ENCODE measurements at places on chromosomes 13 and 19.

- no peaks in the 10 kb centered on the region for H3K27me3 ChIP-seq
- H3K36me3 ChIP-seq: no peaks in the 10 kb centered on the region
- H3K27ac ChIP-seq: no peak overlapping the region
- H3K4me1 ChIP-seq: peaks cover 3% of the 10 kb centered on the region
- H3K4me3 ChIP-seq: no peak overlapping the region
- no peak for DNase-seq
These were observed 1344.6 kb downstream of the OLFM4 start for GRCh38 chr13:54373211-54373610.

GRCh38 chr13:51590971-51591627 lies 6.8 kb downstream of the WDFY2 start:
- no peaks in the 10 kb centered on the region for H3K27me3 ChIP-seq
- H3K4me1 ChIP-seq: peaks cover 50% of the 10 kb centered on the region
- no peaks in the 10 kb centered on the region for H3K36me3 ChIP-seq
- no peak for DNase-seq
- peak overlapping the region; percentile 3 for H3K4me3 ChIP-seq
- peak overlapping the region; percentile 64 for H3K27ac ChIP-seq

- DNase-seq: no peak
- no peak overlapping the region for H3K4me3 ChIP-seq
- no peak overlapping the region for H3K27ac ChIP-seq
- H3K4me1 ChIP-seq: no peaks in the 10 kb centered on the region
These were observed 14.6 kb downstream of the ADGRE5 start for GRCh38 chr19:14395710-14396336.

DNA sequence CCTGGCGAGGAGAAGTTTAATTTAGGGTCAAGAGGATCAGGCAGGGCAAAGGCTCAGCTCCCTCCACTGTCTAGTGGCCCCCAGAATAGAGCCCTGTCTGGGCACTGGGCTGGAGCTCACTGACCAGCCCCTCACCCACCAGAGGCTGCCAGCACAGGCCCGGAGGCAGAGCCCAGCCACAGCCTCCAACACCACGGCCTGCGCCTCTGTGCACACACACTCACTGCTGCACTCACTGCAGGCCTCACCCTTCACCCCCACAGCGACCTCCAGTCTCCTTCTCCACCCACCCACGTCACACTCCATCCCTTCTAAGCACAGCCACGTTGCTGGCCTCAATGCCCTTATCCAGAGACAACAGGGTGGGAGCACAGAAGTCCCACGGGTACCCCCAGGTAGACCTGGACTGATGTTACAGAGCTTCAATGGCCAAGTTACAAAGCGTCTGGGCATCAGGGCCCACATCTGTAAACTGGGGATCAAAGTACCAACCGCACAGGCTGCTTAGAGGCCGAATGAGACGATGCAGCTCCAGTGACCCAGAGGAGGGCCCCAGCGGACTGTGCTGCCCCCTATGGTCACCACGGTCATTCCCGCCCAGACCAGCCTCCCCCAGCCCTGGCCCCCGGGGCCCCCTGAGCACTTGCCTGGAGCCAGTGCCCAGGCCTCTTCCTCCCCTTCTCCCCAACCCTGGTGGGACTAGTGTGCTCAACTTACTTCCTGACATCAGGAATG lies 4.5 kb upstream of the PRKD2 start:
- peaks cover 10% of the 10 kb centered on the region for H3K4me1 ChIP-seq
- H3K36me3 ChIP-seq: peaks cover 6% of the 10 kb centered on the region
- H3K27ac ChIP-seq: no peak overlapping the region
- no peak for DNase-seq

DNA sequence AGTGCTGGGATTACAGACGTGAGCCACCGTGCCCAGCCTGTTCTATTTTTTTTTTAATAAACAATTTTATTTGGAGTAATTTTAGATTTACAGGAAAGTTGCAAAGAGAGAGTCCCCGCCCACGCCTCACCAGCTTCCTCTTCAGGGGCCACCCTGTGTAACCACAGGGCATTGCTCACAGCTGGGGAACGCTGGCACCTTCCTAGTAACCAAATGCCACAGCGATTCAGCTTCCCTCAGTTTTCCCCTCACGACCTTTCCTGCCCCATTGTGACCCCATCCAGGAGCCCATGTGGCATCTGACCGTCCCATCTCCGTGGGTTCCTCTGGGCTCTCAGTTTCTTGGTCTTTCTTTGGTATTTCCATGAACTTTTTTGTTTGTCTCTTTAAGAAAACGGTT lies 83.9 kb downstream of the GNG7 start:
- no peak for DNase-seq
- H3K27me3 ChIP-seq: peaks cover 7% of the 10 kb centered on the region
- H3K36me3 ChIP-seq: no peaks in the 10 kb centered on the region
- no peak overlapping the region for H3K27ac ChIP-seq
- H3K4me1 ChIP-seq: no peaks in the 10 kb centered on the region
- no peak overlapping the region for H3K4me3 ChIP-seq

GRCh38 chr13:105116966-105117365 lies 1418.5 kb downstream of the EFNB2 start:
- peaks cover 5% of the 10 kb centered on the region for H3K4me1 ChIP-seq
- H3K36me3 ChIP-seq: no peaks in the 10 kb centered on the region
- no peak overlapping the region for H3K4me3 ChIP-seq
- H3K27ac ChIP-seq: no peak overlapping the region

DNA sequence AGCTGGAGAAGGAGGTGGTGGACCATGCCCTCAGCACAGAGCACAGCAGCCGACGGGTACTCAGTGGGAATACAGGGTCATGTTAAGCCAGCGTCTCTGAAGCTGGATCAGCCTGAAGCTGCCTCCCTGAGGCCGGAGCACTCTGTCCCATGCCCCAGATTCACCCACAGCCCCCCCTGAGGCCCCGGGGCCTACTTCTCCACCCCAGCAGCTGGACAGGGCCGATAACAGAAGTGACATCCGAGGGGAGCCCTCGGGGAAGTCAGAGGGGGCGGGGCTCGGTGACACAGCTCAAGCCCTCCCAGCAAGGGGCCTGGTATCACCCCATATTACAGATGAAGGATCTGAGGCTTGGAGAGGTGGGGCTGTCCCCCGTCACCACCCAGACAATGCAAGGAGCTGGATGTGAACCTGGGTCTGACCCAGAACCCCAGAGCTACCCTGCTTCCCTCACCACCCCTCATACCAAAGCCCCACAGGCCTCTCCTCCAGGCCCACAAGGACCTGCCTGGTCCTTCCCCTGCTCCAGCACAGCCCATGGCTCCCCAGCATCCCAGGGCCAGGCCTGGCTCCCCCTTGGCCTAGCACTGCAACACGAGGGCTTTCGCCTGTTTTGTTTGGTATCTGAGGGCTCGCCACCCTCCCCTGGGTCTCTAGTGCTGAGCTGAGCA lies 5.7 kb downstream of the R3HDM4 start:
- H3K36me3 ChIP-seq: no peaks in the 10 kb centered on the region
- no peak overlapping the region for H3K27ac ChIP-seq
- DNase-seq: no peak
